ENCODE measurements at places on chromosomes 7 and 10.

- DNase-seq = no peak
Measured at GRCh38 chr7:105975770-105976417, 12.8 kb downstream of the CDHR3 start.

GRCh38 chr7:155337946-155338631, 40.4 kb downstream of the INSIG1 start:
- DNase-seq = no peak

- peak; percentile 33 for DNase-seq
Measured at GRCh38 chr10:48470115-48470892, 134.6 kb downstream of the ARHGAP22 start.

- no peak for DNase-seq
Measured at GRCh38 chr10:96295475-96295874, 8.8 kb upstream of the DNTT start.

DNA sequence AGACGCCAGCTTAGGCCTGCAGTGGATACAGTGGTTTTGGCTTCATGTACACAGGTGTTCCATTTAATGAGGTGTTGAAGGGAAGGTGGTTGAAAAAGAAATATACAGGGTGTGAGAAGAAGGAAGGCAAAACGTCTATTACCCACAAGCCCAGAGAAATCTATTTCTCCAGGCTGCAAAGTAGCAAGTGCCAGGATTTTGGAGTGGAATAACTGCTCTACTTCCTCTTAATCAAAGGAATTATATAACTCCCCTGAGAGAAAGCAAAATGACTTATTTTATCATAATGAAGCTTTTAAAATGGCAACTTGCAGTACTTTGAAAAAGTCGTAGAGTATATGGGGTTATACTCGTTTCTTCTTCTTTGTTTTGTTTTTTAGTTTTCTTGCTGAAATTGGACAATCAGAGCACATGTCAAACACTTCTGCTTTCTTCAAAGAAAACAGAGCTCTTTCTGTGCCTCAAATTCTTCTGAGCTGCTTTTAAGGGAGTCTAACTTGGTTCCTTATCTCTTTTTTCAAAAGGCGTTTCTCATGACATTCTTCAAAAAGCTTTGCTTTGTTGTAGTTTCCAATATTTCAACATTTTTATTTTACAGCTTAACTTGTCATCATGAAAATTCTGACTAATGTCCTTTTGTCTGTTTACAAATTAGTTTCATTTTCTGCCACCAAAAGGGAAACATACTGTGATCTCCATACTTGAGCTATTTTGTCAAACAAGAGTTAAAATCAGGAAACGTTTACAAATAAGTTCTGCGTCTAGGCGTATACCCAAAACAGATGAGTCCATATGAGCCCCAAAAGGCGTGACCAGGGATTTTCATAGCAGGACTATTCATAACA, 289.7 kb downstream of the FRMD4A start:
- DNase-seq = no peak

- no peak for DNase-seq
Measured at GRCh38 chr10:28291881-28292297, 11.0 kb downstream of the MPP7 start.

DNA sequence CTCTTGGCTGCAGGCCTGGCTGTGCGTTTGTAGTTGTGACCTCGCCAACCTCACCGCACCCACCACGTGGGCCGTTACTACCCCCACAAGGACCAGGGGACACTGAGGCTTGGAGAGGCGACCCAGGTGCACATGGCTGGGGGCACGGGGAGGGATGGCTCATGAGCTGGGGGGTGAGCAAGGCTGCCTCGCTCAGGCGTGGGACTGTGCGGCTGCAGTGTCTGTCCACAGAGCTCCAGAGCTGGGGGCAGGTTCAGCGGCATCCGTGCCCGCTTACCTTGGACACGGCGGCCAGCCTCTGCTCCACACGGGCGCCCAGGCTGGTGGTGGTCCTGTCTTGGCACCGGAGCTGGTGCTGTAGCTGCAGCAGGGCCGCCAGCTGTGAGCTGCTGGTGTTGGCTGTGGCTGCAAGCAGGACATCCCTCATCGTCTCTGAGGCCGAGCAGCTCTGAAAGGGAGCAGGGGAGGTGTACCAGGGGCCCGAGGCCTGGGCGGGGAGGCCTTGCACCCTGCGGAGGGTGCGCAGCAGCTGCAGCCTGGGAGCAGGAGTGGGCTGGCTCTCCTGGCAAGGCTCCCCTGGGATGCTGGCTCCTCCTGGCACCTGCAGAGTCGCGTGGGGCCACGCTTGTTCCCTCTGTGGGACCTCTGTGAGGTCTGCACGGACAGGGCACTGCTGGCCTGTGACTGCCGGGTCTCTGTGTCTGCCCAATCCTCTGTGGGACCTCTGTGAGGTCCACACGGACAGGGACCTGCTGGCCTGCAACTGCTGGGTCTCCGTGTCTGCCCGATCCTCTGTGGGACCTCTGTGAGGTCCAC, 60.0 kb upstream of the NKX6-2 start:
- DNase-seq = no peak

- DNase-seq = no peak
Measured at GRCh38 chr10:90816466-90816865, 41.4 kb downstream of the HTR7 start.

DNA sequence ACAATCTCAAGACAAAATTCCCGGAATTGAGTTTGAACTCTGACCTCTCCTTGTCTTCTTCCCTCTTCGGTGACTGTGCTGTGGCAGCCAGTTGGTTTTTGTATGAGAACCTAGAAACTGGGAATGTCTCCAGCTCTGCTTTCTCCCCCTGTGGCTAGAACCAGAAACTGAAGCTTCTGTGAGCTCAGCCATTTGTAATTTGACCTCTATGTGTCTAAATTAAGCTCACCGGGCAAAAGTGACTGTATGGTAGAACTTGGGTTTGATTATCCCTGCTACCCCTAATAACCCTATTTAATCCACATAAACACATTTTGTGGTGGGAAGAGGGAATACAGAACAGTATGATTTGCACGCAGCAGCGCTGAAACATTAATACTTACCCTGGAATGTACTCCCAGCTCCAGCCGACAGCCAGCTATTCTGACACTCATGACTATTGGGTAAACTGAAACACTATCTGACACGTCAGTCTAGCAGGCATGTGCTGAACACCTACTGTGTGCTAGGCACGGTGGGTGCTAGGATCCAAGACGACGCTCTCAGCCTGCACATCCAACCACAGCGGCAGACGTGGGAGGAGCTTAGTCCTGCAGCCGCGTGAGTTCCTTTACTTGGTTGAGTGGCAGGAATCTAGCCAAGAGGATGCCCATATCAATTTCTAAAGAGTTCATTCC, 324.8 kb downstream of the SFMBT2 start:
- no peak for DNase-seq

- DNase-seq = no peak
Measured at GRCh38 chr7:45244981-45245380, 87.4 kb downstream of the RAMP3 start.

DNA sequence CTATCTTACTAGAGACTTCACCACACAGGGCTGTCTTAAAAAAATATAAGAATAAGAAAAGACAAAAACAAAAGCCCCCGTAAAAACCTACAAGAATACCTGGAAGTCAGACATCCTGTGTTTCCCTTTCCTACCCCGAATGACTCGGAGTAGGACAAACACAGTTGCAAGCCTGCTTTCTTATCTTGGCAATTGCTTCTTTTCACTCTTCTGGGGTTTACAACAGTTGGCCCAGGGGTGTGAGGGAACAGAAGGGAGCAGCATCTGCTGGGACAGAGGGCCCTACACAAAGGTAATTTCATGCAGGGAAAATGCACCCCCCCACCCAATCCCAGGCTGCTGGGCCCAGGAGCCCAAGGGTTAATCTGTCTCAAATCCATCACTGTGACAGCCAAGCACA, 220.6 kb downstream of the ARHGAP12 start:
- no peak for DNase-seq

DNA sequence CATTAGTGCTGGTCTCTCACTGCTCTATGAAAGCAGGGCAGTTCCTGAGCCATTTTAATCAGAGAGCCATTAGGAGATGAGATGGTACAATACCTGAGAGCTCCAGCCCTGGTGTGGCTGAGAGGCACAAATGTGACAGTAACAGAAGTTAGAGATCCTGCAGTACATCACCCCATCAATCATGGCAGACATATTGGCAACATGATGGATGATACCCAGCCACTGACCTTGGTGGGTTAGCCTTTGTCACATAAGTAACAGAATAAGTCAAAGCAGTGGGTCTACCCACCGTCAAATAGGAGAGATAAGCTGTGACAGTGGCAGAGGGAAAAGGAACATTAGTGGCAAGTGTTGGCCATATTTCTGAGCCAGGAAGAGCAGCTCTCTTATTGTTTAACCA, 53.3 kb upstream of the NXPH1 start:
- DNase-seq = no peak

DNA sequence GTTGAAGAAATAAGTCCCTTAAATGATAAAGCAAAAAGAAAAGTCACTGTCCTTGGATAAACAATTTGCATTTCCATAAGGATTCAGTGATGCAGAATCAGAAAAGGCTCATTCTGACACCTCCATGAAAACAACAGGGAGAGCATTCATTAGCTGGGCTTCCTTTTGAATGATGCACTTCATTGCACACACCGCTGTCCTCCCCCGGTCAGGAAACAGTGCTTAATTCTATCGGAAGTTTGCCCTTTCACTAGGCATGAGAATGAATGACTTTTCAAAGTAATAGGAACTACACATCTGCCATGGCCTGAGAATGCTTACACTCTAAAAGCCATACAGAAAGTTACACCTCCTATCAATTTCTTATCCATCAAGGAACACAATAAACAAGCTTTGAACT, 4.2 kb downstream of the PCDH15 start:
- DNase-seq = no peak

DNA sequence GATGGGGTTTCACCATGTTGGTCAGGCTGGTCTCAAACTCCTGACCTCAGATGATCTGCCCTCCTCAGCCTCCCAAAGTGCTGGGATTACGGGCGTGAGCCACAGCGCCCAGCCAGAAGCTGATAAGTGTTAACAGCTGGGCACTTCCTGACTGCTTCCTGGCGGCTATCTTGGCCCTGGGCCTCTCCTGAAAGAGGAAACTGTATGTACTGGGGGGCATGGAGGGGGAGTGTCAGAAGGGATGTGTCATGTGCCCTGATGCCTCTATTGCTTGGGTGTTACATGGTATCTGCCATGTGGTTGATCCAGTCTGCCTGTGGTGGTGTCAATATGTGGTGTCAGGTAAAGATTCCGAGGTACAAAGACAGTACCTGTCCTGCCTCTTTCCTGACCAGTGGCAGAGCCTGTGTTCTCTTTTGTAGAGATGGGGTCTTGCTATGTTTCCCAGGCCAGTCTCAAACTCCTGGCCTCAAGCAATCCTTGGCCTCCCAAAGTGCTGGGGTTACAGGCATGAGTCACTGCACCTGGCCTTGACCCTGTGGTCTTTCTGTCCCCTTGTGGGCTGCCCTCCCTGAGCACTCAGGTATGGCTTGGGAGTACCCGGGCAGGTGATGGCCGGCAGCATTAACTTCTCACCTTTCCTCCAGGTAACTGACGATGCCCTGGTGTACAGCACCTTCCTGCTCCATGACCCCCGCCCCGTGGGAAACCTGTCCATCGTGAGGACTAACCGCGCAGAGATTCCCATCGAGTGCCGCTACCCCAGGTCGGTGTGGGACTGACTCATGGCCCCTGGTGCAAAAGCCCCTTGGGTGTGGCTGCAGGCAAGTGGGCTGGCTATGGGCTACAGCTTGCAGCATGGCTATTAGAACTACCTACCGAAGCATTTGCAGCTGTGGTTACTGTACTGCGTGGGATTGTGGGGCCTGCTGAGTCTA, 4.4 kb downstream of the ZP3 start:
- DNase-seq = no peak

GRCh38 chr7:111010798-111011197, 80.1 kb upstream of the LRRN3 start:
- DNase-seq = no peak

- DNase-seq = no peak
Measured at GRCh38 chr7:50856806-50857205, 74.1 kb upstream of the GRB10 start.

GRCh38 chr10:13853854-13854253, 267.1 kb downstream of the PRPF18 start:
- DNase-seq = no peak

- DNase-seq = peak; percentile 50
Measured at GRCh38 chr7:128190051-128190647, 50.9 kb upstream of the LEP start.

- DNase-seq = no peak
Measured at GRCh38 chr10:94353336-94353735, 9.4 kb downstream of the NOC3L start.

DNA sequence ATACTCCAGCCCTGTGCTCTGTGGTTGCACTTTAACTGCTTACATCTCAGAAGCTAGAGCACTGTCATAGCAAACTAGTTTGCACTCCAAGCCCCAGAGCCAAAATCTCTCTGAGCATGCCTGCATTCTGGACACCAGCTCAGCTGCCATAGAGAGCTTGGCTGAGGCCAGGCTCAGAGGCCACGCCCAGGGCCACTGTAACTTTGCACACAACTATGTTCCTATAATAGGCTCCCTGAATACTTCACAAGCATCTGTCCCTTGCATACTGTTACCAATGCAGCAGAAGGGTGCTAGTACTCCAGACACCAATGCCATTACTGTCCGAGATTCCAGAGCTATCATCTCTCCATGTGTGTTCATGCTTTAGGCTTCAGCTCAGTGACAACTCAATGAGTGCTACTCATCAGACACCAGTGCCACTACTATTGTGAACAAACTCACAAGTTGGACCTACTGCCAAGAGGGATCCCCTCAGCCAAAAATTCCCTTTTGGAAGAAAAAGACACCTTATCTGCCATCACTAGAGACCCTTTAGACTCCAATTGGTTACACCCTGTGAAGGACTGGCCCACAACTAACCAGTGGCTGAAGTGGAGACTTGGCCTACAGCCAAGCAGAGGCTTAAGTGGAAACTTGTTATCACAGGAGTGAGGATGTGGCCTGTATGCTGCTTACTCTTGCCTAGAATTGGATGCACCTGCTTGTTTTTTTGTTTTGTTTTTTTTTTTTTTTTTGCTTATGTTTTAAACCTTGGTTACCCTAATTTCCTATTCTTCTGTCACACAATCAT, 211.6 kb upstream of the MAGI2 start:
- DNase-seq = no peak

GRCh38 chr7:116386674-116387073, 112.9 kb upstream of the CAV2 start:
- no peak for DNase-seq

GRCh38 chr7:16708980-16709379, 44.6 kb upstream of the TSPAN13 start:
- no peak for DNase-seq

- DNase-seq = no peak
Measured at GRCh38 chr10:74084955-74085354, 65.7 kb downstream of the AP3M1 start.

DNA sequence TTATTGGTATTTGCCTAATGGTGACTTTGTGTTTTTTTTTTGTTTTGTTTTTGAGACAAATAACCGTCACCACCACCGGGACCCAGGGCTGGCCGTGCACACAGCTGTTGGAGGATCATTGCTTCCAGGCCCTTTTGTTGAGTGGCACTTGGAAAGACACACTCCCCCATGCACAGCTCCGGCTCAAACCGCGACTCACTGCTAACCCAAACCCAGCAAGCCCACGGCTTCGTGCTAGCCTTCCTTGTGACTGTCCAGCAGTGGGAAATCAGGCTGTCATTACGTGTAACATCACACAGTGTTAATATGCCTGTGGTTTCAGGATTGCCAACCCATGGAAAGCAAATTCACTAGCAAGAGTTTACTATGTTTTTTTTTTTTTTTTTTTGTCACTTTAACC, 17.4 kb downstream of the BNIP3 start:
- peak; percentile 54 for DNase-seq

Measured in activated effector memory CD4-positive, alpha-beta T cell treated with anti-CD3 and anti-CD28 coated beads, Interleukin-2, amount 50 U/mL, for 16 hours (primary cell).